ENCODE measurements at places on chromosomes 4 and X.

- DNase-seq: no peak
These were observed 7.6 kb downstream of the SORCS2 start for GRCh38 chr4:7199771-7200441.

GRCh38 chr4:86963697-86964096 lies 28.9 kb downstream of the AFF1 start:
- no peak for DNase-seq

DNA sequence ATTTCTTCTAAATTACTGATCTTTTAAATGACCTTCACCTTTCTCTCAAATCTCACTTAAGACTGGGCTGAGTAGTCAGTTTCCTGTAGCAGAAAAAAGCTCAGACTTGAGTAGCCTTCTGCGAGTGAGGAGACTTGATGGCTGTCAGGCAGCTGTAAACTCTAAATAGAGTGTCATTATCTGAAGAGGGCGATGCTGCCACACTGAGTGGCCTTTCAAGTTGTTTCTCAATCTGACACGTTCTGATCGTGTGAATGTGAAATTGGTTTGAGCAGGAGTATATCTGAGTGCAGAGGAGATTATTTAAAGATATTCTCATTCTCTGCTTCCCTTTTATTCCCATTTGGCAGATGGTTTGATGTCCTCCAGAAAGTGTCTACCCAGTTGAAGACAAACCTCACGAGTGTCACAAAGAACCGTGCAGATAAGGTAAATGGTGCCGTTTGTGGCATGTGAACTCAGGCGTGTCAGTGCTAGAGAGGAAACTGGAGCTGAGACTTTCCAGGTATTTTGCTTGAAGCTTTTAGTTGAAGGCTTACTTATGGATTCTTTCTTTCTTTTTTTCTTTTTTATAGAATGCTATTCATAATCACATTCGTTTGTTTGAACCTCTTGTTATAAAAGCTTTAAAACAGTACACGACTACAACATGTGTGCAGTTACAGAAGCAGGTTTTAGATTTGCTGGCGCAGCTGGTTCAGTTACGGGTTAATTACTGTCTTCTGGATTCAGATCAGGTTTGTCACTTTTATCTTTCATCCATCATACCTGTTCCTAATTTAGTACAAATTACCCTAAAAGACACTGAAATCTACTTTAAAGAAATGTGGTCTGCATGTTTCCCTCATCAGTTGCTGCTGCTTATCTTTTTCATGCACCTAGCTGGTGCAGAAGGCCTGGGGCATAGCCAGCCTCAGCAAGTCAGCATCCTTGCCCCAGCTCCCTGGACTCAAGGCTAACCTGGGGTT lies 74.3 kb upstream of the MSANTD1 start:
- DNase-seq: no peak

DNA sequence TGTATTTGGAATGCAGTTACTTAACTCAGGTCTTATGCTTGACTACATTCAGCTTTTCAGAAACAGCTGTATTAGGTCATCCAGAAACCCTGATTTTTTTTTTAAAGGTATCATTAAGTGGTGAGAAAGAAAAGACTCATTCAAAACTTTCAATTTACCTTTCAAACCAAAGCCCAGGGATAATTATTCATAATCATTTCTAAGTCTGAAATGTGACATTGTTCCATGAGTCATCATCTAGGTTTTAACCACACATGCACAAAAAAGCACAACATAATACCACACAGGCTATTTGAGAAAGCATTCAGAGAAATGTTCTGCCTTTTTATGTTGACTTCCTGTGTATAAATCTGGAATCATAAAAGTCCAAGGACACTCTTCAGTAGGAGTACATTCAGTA lies 288.2 kb downstream of the IL1RAPL2 start:
- DNase-seq: no peak

GRCh38 chr4:105543881-105544280 lies 8.5 kb upstream of the ARHGEF38 start:
- no peak for DNase-seq

DNA sequence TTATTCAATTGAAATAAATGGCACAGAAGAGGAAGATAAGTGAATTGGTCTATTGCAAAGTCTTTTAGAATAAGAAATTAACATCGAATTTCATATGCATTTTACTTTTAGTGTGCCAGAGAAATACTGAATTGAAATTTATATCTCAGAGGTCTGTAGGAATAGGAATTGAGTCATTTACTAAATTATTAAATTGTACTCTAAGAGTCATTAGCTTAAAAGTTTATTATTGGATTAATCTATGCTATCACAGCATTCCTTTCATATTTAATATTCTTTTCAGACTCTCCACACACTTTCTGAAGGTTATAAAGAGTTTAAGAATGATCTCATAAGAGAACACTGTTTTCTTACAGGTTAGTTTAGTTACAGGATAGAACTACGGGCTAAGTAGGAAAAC lies 2711.5 kb downstream of the ARAP2 start:
- DNase-seq: no peak

GRCh38 chr4:173152104-173152503 lies 16.5 kb upstream of the GALNT7 start:
- no peak for DNase-seq

- DNase-seq: no peak
These were observed 348.3 kb downstream of the PCDH7 start for GRCh38 chr4:31068257-31069075.

DNA sequence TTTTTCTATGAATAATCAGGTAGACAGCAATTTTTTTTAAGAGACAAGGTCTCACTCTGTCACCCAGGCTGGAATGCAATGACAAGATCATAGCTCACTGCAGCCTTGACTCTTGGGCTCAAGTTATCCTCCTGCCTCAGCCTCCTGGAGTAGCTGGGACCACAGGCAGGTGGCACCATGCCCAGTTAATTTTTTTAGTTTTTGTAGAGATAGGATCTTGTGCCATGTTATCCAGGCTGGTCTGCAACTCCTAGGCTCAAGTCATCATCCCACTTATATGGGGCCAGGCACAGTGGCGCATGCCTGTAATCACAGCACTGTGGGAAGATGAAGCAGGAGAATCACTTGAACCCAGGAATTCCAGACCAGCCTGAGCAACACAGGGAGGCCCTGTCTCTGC lies 26.8 kb downstream of the AFAP1 start:
- DNase-seq: no peak

DNA sequence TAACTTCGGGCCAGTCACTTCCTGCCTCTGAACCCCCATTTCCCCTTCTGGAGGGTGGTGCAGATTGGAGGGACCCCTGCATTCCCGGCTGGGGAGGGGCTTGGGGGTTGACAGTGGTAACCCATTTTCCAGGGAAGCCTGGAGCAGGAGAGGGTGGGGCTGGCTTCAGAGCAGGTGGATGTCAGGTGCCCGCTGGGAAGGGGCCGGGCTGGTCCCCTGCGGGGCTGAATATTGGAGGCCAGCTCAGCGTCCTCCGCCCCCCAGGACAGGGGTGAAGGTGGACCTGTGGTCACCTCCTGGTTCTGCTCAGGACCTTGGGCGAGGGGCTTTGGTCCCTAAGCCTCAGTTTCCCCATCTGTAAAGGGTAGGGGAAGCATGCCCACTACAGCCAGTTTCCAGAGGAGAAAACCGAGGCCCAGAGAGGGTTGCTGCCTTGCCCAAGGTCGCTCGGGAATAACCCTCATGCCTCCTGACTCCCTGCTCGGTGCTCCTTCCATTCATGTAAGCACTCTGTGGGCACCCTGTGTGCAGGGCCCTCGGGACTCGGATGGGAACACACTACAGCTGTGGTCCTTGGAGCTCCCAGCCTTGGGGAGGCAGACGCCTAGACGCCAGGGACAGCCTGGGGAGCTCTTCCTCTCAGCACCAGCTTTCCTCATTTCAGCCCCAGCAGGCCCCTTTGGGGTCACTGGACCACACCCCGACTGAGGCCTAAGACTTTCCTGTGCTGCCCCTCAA lies 683 bp downstream of the MAN2B2 start:
- DNase-seq: no peak

DNA sequence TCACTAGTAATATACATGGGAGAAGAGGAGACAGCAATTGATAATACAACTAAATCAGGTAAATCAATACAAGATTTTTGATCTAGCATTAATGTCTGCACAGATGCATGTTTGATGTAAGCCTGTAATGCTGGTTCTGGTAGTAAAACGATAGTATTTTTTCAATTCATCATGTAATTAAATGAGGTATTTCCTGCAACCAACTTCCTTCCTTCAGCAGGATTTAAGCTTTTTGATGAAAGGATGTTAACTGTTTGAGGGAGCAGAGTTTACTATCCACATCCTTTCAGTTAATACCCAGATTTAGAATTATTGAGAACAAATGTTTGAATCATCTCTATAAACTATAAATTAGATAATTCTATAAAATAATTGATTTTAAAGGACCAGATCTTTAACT lies 31.4 kb upstream of the NFKB1 start:
- DNase-seq: no peak

All from CD4-positive, alpha-beta T cell treated with Interleukin-15 for 4 hours (primary cell).